ENCODE measurements at places on chromosomes 4 and X.

DNA sequence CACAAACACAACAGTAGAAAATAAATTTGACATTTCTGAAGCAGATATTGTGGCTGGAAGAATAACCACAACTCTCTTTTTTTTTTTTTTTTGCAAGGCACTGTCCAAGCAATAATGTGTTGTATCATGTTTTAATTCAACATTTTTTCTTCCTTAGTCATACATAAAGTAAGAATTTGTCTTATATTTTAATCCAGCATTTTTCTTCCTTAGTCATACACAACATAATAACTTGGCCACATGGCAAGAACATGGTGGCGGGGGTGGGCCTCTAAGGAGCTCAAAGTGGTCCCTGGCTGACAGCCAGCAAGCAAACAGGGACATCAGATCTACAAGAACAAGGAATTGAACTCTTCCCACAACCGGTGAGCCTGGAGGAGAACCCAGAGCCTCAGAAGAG is 20.2 kb downstream of the FBXW7 start:
- DNase-seq = no peak

GRCh38 chrX:3145716-3146115 is 104.4 kb downstream of the ARSF start:
- no peak for DNase-seq

DNA sequence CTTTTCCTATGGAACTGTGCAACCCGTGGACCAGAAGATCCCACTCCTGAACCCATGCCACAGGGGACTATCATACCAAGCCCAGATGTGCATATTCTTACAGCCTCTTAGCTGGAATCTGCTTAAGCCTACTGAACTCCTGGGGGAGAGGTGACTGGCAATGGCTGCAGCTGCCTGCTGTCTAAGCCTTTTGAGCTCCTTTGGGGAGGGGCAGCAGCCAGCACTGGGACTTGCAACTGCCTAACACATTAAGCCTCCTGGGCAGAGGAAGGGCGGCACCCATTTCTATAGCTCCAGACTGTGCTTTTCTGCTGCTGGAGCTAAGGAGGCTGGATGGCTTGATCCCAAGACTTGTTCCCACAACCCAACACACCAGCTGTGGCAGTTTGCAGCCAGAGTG is 117.9 kb upstream of the VEGFC start:
- DNase-seq = no peak

GRCh38 chrX:136747003-136747986 is 33.4 kb downstream of the ARHGEF6 start:
- DNase-seq = peak; percentile 44

- DNase-seq = peak; percentile 42
Measured at GRCh38 chrX:153600032-153600373, 1.1 kb upstream of the CCNQ start.

DNA sequence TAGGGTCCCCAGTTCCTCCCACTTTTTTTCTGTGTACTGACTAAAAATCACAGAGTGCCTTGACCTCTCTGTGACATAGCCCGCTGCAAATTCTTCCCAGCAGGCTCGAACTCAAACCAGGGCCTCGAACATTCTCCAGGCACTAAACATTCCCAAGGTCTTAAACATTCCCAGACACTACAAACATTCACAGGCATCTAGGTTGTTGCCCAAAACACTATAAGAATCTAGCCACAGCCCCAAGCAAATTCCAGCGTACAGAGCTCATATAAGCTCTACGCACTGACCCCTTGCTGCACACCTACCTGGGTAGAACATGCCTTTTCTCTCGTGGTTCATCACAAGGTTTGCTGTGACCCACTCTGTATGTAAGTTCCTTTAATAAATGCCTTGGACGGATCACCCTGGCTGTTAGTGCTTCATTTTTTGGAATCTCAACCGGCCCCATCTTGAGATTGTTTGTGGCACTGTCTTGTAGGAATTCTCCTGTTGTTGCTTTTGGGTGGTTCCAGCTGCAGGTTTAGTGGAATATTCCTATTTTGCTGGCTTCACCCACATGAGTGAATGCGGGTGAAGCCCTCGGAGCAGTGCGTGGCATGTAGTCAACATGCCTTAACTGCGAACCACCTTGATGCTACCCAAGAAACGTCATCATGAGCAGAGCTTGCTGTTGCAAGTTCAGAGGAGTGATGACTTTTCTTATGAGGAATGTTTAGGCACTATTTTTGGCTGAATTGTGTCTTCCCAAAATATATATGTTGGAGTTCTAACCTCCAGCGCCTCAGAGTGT is 230.0 kb downstream of the HS3ST1 start:
- DNase-seq = no peak

GRCh38 chr4:88268913-88269312 is 15.4 kb downstream of the PPM1K start:
- DNase-seq = no peak

GRCh38 chr4:42148425-42148824 is 4.0 kb downstream of the BEND4 start:
- no peak for DNase-seq

- DNase-seq = peak; percentile 1
Measured at GRCh38 chr4:41072021-41072777, 142.1 kb downstream of the APBB2 start.

DNA sequence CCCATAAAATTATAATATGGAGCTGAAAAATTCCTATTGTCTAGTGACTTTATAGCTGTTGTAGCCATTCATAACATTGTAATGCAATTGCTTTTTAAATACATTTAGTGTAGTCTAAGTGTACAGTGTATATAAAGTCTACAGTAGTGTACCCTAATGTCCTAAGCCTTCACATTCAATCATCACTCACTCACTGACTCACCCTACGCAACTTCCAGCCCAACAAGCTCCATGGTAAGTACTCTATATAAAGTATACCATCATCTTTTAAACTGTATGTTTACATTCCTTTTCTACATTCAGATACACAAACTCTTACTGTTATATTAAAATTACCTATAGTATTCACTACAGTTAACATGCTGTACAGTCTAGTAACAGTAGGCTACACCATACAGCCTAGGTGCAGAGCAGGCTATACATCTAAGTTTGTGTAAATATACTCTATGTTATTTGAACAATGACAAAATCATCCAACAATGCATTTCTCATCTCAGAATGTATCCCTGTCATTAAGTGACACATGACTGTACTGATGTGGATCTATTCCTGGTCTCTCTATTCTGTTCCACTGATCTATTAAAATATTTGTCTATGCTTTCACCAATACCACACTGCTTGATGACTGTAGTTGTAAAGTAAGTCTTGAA is 33.7 kb downstream of the CLOCK start:
- no peak for DNase-seq

GRCh38 chr4:10582059-10582686 is 102.4 kb downstream of the CLNK start:
- DNase-seq = peak; percentile 62

- DNase-seq = no peak
Measured at GRCh38 chr4:85994576-85994975, 365.3 kb downstream of the MAPK10 start.

DNA sequence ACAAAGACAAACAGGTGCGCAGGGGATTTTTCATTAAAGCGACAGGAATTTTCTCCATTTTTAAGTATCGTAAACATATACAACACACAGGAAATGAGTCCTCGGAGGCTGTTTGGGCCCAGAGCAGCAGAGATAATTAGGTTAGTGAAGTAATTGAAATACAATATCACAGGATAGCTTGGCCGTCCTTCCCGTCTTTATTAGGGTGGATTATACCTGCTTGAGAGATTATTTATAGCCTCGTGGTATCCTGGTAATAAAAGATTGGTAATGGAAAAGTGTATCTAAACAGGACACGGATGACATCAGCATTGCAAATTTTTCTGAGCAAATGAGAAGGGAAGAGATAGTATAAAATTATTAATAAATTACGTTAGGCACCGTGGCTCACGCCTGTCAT is 68.2 kb downstream of the CRLF2 start:
- DNase-seq = no peak

- DNase-seq = no peak
Measured at GRCh38 chr4:39308611-39309010, 57.6 kb downstream of the RFC1 start.

Data from suppressor macrophage treated with lipopolysaccharide for 1 hour (primary cell).